ENCODE measurements at places on chromosomes 6 and 20. TPM values are rescaled to one million over a fixed set of nuclear protein-coding genes. Genes with fewer than 3 reads are reported as not detected.

TMEM151B gene
- polyA plus RNA-seq = not detected

SALL4 gene
- 0.32 TPM for polyA plus RNA-seq

ALDH8A1 gene
- polyA plus RNA-seq = 0.11 TPM

DEFB110 gene
- polyA plus RNA-seq = not detected

SLC22A16 gene
- not detected for polyA plus RNA-seq

SLC32A1 gene
- not detected for polyA plus RNA-seq

MANEA gene
- polyA plus RNA-seq = 16.8 TPM

TSPO2 gene
- polyA plus RNA-seq = not detected

C6orf15 gene
- polyA plus RNA-seq = not detected

SKIC2 gene
- 21.6 TPM for polyA plus RNA-seq

AVP gene
- not detected for polyA plus RNA-seq

GNAS gene
- 1,357 TPM for polyA plus RNA-seq

REM1 gene
- polyA plus RNA-seq = not detected

RIPK1 gene
- 29.3 TPM for polyA plus RNA-seq

SLC22A7 gene
- not detected for polyA plus RNA-seq

FAM217A gene
- not detected for polyA plus RNA-seq

EIF6 gene
- 187 TPM for polyA plus RNA-seq

TAGAP gene
- polyA plus RNA-seq = not detected

WFDC12 gene
- not detected for polyA plus RNA-seq

CCN6 gene
- 0.08 TPM for polyA plus RNA-seq
